ENCODE measurements at places on chromosomes 2 and 18.
A peak's percentile ranks its signal among the peaks of the same experiment; 100 is the strongest.

DNA sequence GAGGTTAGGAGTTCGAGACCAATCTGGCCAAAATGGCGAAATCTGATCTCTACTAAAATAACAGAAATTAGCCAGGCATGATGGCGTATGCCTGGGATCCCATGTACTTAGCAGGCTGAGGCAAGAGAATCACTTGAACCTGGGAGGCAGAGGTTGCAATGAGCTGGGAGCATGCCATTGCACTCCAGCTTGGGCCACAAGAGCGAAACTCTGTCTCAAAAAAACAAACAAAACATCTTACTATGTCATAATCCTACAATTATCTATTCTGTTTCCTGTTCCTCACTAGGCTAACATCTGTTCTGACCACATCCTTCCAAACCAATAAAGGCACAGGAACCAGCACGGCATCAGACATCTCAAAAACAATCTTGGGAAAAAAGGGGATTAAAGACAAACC, 361.8 kb upstream of the UBE2E3 start:
- DNase-seq: no peak

DNA sequence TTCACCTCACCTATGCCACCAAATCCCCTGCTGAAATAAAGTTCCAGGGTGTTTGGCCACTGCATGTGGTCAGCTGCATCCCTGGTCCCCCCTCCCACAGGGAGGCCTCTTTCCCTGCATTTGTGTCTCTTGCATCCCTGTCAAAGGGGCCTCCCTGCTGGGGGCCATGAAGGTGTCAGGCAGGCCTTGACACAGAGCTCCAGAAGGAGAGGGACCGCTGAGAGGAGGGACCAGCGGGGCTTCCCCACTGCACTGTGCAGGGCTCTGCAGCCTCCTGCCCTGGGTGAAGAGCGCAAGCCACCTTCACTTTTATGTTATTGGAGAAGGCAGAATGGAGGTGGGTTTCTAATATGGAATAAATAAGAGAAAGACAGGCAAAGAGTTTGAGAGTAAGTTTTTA, 230.2 kb downstream of the ANKRD30B start:
- no peak for DNase-seq

GRCh38 chr2:134241911-134242310, 12.0 kb upstream of the MGAT5 start:
- DNase-seq: no peak

DNA sequence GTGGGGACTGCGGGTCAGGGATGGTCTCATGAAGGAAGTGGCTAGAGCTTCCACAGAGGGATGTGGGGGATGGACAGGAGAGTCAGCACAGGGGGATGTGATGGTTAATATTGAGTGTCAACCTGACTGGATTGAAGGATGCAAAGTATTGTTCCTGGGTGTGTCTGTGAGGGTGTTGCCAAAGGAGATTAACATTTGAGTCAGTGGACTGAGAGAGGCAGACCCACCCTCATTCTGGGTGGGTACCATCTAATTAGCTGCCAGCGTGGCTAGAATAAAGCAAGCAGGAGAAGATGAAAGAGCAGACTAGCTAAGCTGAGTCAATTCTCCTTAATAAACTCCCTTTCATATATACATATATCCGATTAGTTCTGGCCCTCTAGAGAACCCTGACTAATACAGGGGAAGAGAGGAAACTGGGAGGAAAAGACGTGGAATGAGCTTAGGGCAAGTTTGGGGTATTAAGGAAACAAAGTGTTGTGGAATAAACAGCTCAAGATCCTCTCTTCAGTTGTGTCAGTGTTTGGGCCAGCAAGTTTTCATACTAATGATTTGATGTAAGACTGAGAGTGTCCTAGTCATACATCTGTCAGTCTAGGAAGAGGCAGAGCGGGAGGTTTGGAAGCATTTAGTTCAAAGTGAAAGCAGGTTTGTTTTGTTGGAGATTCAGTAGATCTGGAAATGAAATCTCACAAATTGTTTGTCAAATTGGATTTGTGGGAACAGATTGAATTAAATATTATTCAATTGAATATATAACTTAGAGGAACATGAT, 135.2 kb upstream of the NT5C1B start:
- no peak for DNase-seq

DNA sequence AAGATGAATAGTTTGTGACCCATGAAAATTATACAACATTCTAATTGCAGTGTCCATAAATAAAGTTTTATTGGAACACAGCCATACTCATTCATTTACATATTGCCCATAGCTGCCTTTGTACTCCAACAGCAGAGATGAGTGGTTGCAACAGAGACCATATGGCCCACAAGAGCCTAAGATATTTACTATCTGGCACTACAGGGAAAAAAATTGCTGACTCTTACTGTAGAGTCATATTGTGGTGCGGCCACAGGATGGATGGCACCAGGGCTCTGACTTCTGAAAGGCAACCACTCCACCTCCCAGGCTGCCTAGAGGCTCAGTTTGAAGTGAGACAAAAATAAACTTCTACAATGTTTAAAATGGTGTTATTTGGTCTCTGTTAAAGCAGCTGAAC, 404.0 kb upstream of the ATP5MC3 start:
- no peak for DNase-seq

DNA sequence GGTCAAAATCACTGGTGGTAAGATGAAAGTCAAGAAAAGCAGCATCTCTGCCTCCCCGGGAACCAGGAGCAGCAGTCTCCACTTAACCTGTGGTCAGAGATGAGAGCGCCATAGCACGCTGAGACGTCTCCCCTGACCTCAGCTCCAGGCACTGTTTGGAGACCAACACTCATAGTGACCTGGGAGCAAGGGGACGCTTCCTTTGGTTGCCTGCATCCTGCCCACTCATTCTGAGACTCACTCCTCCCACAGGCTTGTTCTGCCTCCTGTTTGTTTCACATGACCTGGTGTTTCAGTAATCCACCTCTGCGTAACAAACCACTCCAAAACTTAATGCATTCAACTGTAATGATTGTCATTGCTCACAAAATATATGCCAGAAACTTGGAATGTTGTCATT, 139.3 kb downstream of the ACOXL start:
- no peak for DNase-seq

GRCh38 chr2:122105877-122106206, 350.4 kb downstream of the TSN start:
- DNase-seq: no peak

DNA sequence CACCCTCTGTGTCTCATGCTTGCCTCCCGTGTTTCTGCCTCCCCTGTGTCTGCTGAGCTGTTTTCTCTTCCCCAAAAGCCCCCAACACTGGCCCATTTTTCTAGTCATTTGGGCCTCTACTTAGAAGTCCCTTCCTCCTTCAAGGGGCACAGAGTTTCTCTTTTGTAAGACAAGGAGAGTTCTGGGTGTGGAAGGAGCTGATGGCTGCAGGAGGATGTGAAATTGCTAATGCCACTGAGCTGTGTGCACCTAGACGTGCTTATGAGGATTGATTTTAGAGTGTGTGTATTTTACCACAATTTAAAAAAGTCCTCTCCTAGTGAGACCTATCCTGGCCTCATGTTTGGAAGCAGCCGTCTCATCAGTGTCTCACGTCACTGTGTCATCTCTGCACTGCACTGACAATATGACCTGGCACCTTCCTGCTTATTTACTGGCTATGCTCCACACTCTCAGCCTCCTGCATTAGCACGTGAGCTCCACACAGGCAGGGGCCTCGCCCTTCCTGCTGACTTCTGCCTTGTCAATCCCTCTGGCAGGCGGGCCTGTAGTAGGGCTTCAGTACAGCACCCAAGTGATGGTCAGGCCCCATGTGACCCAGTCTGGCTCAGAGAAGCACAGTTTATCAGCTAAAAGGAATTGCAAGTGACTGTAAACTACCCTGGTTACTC, 8.0 kb upstream of the MBP start:
- DNase-seq: no peak

GRCh38 chr2:233111427-233111826, 51.3 kb downstream of the INPP5D start:
- DNase-seq: no peak

DNA sequence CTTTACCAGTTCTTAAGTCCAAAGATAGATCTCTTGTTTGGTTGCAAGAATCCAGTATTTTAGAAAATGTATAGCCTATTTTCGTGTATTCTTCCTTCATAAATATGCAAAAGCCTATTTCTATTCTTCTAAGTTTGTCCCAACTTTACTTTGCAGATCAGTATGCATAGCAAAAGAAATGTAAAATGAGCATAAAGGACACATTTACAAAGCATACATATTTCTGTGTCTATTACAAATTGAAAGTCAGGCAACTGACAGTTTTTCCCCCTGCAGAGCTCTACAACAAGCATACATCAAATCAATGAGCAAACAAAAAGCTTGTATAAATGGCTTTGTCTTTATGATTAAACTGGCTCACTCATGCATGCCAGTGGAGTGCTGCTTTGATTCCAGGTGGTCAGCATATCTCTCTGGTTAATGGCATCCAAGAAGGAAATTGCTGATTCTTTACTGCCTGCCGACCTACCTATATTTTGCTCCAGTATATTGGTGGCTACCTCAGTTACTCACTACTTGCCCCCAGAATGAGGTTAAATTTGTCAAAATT, 10.0 kb upstream of the VPS54 start:
- DNase-seq: no peak

DNA sequence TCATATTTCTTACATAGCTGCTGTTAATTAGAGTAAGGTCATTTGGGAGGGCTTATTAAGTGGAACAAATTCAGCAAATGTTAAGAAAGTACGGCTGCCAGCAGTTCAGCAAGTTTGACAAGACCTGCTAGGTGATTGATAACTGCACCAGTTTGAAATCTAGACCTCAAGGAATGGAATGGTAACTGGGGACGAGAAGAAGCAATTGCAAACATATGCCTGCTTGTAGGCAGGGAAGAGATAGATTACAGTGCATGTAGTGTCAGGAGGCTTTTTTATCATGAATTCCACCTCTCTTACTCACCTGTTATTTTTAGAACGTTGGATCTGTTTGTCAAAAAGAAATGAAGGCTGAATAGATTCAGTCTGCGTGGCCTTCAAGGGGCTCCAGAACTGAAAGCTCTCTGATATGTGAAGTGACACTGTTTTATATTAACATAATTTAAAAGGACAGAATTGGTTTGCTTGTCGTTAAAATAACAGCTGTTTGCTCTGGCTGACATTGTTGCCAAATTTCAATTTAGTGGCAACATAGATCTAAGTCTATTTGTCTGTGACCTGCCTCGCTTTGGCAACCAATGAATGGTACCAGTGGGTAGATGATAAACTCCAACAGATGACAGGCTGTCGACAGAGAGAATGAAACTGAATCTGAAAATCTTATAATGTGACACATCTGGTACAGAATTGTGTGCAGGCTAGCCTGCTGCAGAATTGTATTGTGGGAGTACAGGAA, 199.3 kb downstream of the ZNF407 start:
- DNase-seq: no peak

- DNase-seq: no peak
Measured at GRCh38 chr2:147382322-147382948, 462.4 kb upstream of the ACVR2A start.

GRCh38 chr2:111205774-111206173, 85.1 kb downstream of the BCL2L11 start:
- DNase-seq: no peak

DNA sequence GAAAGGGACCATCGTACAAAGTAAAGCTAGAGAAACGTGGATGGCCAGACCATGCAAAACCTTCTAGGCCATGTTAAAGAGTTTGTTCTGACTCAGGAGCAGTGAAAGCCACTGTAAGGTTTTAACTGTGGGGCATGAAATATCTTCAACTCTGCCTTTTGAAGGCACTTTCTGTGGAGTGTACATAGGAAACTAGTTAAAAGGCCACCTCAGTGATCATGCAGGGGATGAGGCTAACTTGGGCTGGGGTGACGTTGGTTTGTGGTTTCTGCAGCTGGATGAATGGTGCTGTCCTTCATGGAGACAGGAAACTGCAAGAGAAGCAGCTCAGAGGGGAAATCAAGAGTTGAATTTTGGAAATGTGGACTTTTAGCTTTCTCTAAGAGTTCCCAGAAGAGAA, 190.7 kb downstream of the CDCA7 start:
- no peak for DNase-seq

- DNase-seq: no peak
Measured at GRCh38 chr18:79121746-79122474, 52.7 kb downstream of the ATP9B start.

DNA sequence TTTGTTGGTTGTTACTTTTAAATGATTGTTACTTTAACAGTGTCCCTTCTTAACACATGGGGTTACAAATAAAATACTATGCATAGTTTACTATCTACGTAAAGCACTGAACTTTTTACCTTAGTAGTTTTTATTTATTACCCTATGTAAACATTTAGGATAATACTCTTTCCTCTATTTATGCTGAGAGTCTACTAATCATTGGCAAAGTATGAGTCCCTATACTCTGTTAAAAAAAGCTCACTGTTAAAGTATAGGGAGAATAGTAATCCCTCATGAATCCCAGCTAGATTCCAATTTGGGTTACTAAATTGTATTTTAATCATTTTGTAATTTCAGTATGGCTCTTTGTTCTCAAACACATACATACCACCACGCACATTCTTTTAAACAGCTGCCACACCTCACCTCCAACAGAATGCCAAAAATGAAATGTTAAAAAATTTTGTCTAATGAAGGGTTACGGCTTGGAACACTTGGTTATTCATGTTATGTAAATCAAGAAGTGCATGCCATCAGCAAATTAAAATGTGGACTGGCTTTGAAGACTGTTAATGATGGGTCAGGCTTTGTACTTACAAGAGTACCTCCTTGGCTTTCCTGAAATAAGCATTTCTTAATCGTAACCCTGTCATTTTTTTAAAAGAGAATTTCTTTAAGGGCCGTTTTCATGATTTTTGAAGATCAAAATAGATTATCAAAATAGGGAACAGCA, 104.9 kb downstream of the TMEM247 start:
- no peak for DNase-seq

- no peak for DNase-seq
Measured at GRCh38 chr18:35876243-35876642, 96.2 kb upstream of the RMP24 start.

- DNase-seq: peak; percentile 19
Measured at GRCh38 chr18:7021994-7022840, 95.4 kb downstream of the LAMA1 start.

GRCh38 chr2:236237468-236238190, 26.6 kb downstream of the ASB18 start:
- DNase-seq: no peak

- DNase-seq: no peak
Measured at GRCh38 chr2:207082619-207083018, 83.1 kb downstream of the KLF7 start.

DNA sequence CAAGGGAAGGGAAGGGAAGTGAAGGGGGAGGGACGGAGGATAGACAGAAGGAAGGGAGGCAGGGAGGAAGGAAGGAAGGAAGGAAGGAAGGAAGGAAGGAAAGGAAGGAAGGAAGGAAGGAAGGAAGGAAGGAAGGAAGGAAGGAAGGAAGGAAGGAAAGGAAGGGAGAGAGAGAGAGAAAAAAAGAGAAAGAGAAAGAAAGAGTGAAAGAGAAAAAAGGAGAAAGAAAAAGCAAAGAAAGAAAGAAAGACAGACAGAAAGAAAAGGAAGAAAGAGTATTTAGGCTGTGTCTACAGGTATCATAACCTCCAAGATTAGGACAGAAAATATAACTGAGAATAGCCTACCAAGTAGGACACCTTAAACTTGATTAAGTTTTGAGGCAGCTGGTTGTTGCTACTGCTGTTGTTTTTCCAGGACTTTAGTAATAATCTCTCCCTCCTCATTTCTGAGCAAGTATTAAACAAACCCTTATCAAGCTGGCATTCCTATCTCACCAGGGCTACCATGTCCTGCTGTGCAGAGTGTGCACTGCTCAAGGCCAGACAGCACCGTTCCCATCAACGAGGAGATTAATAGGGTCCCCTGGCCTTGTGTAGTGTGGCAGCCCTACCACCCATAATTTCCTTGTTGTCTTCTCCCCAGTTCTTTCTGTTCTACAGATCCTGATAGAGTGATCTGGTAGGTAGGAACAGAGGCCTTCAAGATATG, 90.5 kb upstream of the FHL2 start:
- no peak for DNase-seq
